ENCODE measurements at places on chromosomes 12 and 14.

- DNase-seq, result no peak
Measured at GRCh38 chr12:69732088-69732487, 6.6 kb upstream of the RAB3IP start.

DNA sequence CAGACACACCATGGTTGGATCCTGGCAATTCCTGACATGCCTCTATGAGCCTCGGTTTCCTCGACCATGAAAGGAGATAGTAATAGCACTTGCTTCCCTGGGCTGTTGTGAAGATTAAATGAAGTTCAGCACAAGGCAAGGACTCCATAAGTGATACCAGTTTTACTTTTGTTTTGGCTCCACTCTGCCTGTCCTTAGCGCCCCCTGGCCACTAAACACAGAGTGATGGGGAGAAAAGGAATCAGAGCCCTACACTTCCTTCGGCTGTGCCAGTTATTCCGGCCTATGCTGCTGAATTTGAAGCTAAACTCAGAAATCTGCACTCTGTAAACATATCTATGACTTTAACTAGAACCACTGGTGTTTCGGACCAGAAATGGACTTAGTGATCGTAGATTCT, 173.8 kb downstream of the C12orf75 start:
- no peak for DNase-seq

- DNase-seq, result no peak
Measured at GRCh38 chr14:47466916-47467315, 208.5 kb downstream of the MDGA2 start.

DNA sequence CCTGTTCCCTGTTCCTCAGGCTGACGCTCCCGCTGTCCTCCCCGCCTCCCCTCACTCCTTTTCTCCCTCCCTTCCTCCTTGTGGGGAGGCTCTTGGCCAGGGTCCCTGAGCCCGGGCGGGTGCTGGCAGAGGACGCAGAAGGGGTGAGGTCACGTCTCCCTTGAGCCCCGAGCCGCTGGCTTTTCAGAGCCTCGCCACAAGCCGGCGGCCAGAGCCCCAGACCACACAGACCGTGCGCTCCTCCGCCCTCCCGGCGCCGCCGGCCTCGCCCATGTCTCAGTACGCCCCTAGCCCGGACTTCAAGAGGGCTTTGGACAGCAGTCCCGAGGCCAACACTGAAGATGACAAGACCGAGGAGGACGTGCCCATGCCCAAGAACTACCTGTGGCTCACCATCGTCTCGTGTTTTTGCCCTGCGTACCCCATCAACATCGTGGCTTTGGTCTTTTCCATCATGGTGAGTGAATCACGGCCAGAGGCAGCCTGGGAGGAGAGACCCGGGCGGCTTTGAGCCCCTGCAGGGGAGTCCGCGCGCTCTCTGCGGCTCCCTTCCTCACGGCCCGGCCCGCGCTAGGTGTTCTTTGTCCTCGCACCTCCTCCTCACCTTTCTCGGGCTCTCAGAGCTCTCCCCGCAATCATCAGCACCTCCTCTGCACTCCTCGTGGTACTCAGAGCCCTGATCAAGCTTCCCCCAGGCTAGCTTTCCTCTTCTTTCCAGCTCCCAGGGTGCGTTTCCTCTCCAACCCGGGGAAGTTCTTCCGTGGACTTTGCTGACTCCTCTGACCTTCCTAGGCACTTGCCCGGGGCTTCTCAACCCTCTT, at the start of gene TMEM233:
TSS of gene TMEM233 (plus strand) at position 197 of the 821 bp plus-strand sequence. CDS start at position 272, 75 bp downstream.
- DNase-seq, result no peak

GRCh38 chr14:78248501-78249090, 78.4 kb downstream of the NRXN3 start:
- DNase-seq, result no peak

DNA sequence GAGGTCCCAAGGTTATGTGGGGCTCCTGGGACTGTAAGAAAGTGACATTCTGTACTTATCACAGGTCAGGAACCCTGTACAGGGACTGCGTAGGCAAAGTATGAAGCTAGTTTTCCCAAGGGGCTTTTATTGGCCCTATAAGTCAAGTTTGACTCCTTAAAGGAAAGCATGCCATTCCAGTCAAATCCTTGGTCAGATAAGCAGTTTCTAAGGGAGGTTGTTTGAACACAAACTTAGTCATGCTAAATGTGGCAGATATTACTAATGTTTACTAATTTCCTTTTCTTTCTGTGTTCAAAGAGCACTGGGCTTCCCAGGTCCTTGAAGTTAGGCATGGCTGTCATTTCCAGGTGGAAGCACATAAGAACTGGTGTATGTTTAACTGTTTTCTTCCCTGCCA, 472.4 kb downstream of the ATP23 start:
- no peak for DNase-seq

DNA sequence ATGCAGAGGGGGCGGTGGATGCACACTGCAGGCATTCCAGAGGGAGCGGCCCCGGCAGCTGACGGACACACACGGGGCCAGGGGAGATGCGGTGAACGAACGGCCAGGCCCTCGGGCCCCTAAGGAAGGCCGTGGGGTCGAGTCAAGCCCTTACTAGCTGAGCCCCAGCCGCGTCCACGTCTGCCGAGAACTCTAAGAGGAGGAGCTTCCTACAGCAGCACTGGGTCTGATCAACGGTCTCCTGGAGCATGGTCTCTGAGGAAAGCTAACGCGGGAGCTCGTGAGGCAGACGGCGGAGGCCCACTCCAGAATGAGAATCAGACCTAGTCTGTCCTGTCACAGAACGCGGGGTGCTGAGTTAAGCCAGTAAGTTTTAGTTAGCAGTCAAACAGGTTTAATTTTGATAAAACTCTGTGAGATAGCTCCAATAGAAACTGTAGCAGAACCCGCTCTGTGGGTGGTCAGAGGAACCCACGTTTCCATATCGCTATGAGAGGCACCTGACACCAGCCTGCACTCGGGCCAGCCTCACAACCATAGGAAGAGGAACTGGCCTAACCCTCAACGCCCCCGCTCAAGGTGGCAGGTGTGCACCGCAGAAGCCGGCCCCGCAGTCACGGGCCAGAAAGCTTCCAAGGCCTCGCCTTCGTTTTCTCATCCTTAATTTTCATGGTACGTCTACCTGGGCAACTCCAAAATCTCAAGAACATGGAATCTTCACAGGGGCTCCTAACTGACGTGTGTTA, 55.5 kb downstream of the CDC42BPB start:
- no peak for DNase-seq

GRCh38 chr12:78977304-78977867, 112.8 kb downstream of the SYT1 start:
- no peak for DNase-seq

DNA sequence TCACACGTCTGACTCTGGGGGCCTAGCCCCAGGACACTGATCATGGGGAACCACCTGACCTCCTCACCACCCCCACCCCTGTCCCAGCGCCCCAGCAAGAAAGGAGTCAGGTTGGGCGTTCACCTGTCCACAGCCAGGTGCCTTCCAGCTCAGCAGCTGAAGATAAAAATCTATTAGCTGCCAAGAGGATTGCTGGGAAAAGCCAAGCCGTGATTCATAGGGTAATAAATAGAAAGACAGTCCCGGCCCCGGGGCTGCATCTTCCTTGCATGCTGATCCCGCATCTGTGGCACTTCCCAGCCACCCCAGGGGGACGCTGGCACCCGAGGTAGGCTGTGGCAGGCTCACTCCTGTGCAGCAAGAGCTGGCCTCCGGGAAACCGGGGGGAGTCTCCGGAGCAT, 70.2 kb upstream of the NCOR2 start:
- peak; percentile 55 for DNase-seq

DNA sequence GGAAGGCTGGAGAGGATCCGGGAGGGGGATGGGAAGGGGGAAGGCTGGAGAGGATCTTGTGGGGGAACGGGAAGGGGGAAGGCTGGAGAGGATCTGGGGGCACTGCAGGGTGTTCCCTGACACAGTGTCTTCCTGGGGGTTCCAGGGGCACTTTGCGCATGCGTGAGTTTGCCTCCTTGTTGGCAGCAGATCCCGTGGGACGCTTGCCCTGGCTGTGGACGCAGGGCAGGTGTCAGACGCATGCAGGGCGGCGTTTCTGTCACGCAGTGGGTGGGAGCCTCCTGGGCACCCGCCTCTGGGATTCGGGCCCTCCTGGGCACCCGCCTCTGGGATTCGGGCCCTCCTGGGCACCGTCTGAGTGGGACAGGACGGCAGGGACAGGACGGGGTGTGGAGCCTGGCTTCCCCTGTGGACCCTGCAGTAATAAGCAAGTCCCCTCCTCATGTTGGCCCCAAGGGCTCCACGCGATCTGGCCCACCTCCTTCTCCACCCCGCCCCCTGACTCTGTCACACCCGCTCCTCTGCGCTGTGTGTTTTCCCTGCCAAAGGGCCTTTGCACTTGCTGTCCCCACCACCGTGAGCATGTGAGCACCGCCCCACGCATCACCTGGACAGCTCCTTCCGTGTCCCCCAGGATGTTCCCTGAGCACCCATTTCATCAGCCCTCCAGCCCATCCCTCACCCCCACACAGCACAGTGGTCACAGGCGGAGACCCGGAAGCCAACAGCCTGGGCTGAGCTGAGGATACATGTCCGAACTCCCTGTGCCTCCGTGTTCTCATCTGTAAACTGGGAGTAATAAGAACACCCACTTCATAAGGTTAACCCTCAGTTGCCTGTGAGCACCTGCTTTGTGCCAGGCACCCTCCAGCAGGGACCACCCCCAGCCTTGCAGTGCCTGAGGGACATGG, 4.4 kb downstream of the MMP17 start:
- DNase-seq, result peak; percentile 56

DNA sequence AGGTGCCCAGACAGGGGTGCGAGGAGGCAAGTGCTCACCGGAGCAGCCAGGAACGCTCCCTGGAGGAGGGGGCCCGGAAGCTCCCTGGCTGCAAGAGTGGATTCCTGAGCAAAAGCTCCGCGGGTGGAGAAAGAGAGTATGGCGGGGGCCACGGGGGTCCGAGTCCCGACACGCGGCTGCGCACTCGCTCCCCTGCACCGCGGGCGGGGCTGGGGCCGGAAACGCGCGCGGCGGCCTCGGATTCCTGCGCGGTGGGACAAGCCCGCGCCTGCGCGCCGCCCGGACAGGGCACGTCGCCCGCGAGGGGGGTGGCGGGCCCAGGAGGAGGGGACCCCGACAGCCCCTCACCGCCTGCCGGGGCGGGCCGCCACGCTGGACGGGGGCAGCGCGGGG, 27.8 kb upstream of the GPR132 start:
- DNase-seq, result peak; percentile 66

DNA sequence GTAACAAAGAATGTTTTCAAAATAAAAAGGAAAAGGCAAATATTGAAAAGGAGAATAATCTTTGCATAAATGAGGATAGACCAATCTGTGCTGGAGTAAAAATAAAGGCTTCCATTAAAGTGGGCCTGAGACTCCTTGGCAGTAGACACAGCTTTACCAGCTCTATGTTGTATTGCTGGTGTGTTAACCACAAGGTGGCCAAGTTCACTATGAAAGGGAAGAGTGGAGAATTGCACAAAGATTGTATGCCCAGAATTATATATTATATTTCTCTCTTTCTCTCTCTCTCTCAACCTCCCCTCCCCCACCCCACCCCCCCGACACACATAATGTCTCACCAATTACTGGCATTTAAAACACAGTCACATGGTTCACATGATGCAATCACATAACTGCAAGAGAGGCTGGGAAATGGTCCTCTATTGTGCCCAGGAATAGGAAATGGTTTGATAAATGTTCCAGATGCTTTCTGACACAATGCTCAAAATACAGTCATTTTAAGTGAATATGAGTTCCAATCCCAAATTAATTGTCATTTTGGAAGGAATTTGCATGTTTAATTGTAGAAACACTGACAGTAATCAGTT, 222.6 kb upstream of the SYT1 start:
- DNase-seq, result no peak

GRCh38 chr14:68307790-68308168, 485.1 kb downstream of the ZFP36L1 start:
- no peak for DNase-seq

DNA sequence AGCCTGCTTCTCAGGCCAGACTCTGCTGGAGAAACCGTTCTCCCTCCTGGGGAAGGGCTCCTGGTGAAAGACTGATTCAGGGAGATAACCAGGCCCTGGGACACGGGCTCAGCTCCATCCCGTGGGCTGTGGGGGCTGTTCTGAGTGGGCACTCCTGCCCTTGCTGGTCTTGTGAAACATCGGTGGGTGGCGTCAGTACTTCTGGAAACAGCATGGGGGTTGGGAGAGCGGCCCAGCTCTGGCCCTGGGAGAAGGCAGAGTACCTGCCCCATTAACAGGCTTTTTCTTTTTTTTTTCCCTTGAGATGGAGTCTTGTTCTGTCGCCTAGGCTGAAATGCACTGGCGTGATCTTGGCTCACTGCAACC, 786 bp downstream of the SLC25A47 start:
- DNase-seq, result no peak

DNA sequence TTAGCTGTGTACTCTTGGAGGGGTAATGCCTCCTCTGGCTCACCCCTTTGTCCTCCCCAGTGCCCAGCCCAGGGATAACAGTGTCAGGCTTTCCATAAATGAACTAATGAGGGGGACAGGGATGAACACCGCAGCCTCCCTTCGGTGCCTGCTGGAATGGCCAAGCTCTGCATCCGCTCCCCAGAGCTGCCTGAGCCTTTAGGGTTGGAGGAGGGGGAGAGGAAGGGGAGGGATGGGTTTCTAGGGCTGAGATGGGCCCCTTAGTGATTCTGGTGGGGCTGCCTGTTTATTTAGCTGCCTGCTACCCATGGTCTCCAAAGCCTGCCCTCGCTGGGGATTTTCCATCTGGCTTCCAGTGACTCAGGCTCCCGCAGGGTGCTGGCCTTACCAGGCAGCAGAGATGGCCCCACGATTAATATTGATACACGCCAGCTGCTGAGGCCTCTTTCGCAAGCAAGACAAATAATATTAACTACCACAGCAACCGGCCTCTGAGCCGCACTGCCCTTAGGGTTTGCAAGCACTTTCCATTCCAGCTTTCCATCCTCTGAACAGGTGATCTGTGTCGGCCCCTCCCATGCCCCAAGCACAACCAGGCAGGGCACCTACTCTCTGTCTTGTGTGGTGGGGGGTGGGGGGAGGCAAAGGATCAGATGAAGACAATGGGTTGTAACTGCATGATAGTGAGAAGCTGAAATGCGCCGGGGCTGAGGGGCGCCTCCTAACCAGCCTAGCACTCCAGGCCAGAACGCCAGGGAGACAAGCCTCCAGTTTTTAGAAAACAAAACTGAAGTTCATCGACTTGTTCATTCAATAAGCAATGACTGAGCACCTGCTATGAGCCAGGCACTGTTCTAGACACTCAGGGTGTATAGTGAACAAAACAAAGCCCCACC, 56.7 kb downstream of the C14orf132 start:
- DNase-seq, result peak; percentile 35

- DNase-seq, result no peak
Measured at GRCh38 chr14:55973911-55974630, 144.1 kb upstream of the PELI2 start.

GRCh38 chr12:123269395-123269892, 2.2 kb downstream of the CDK2AP1 start:
- peak; percentile 64 for DNase-seq

DNA sequence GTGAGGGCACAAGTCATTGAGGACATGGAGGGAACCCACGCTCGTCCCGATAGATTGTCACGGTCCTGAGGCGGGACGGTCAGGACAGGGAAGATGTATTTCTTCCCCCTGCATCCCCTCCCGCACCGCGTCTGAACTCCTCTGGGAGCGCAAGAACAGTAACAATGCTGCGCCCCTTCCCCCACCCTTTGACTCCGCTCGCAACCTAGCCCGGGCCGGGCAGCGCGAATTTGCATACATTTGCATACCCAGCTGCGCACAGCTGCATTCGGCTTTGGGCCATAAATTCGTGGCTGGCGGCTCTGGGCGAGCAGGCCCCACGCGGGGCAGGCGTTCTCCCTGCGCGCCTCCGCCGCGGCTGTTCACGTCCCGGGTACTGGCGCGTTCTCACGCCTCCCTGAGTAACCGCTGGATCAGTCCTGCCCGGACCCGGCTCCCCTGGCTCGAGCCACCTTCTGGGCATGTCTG, 29.0 kb upstream of the SMUG1 start:
- peak; percentile 71 for DNase-seq

Measured in mucosa of descending colon (tissue), 3 donors.